ENCODE measurements at places on chromosomes 2 and 18. TPM values are rescaled to one million over a fixed set of nuclear protein-coding genes. Genes with fewer than 3 reads are reported as not detected.

DNA sequence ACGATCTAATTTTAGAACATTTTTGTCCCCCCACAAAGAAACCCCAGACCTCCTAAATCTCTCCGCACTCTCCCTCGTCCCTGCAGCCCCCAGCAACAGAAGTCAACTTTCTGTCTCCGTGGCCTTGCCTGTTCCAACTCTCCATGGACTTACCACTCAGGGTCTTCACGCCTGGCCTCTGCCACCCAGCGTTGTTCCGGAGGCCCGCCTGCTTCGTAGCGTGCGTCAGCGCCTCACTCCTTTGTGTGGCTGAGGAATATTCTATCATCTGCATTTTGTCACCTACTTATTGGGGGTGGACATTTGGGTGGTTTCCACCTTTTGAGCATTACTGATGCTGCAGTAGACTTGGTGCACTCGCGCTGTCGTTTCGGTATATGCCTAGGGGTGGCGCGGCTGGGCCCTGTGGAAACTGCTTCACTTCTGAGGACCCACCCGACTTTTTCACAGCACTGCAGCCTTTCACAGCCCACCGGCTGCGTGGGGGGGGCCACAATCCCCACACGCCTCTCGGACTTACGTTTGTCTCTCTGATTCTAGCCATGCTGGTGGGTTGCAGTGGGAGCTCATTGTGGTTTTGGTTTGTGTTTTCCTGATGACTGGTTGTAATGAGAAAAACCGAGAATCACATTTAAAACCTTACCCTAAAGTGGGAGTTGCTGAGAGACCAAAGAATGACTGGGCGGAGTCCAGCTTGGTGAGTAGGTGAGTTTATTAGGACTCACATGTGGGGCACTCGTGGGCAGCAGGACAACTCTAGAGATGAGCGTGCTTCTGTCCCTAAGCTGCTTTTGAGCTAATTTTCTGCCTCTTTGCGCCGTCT, 1.4 kb upstream of the HSBP1L1 start:
- no peak for DNase-seq

- DNase-seq, result no peak
Measured at GRCh38 chr2:86062043-86062442, 43.6 kb downstream of the POLR1A start.

GRCh38 chr2:144625626-144626025, 105.7 kb upstream of the ZEB2 start:
- DNase-seq, result no peak

GRCh38 chr2:70645733-70646419, 92.2 kb upstream of the TGFA start:
- no peak for DNase-seq

The FEV gene
- total RNA-seq, result not detected

DNA sequence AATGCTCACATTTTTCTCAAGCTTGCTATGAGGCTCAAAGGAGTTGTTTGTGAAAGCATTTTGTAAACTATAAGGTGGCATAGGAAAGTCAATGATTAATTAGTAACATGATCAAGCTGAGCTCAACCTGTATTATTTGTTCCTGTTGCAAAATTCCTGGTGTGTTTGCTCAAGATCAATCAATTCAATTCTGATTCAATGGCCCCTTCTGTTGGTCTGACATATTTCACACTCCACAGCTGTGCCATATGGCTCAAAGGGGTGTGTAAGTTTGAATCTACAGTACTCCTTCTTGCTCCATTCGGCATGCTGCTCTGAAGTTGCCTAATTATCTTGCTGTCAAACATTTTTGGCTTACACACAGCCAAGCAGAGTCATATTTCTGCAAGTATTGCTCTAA, 341.6 kb upstream of the LRP1B start:
- DNase-seq, result no peak

DNA sequence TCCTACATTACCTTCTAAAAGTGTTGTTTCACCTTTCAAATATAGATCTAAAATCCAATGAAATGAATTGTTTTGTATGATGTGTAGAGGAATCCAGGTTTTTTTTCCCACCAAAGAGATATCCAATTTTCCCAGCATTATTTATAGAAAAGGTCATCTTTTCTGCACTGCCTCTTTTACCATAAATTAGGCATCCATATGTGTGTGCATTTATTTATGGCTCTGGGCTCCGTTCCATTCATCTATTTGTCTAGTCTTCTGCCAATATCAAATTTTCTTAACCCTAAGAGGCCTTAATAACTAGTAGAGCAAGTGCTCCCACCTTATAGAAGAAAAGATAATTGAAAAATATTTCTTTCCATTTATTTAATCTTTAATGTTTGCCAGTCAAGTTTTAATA, 88.3 kb downstream of the ATAD2B start:
- no peak for DNase-seq

DNA sequence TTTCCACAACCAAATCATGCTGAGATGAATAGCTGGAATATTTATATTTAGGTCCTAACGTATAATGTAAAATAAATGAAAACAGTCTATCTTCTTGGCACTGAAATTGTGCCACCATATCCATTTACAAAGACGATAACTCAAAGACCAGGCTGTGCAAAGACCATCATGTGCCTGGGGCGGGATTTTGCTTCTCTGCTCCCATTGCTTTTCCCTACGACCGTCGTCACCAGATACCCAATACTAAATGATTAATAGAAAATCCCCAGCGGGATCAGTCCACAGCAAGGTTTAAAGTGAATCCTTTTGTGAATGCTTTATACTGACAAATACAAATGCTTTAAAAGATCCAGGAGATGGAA, 194.3 kb upstream of the ARL4C start:
- no peak for DNase-seq

The B4GALT6 gene
- 2.9 TPM for total RNA-seq

GRCh38 chr2:10926191-10926820, 14.6 kb downstream of the KCNF1 start:
- no peak for DNase-seq

The IL1B gene
- not detected for total RNA-seq

The NMUR1 gene
- total RNA-seq, result not detected

DNA sequence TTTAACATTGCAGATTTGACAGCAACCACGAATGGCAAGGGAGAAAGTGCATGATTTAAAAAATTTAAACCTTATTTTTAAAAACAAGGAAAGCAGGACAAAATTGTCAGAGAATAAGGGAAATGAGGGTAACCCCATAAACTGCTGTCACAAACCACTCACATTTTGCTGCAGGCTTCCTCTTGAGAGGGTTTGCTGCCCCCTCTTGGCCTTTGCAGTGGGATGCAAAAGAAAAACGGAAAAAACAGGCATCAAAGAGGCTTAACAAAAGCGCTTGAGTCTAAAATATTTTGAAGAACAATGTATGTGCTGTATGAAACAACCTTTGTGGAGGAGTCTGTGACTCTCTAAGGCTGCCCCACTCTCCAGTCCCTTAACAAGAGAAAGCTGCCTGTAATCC, 91.6 kb downstream of the TMX3 start:
- DNase-seq, result no peak

DNA sequence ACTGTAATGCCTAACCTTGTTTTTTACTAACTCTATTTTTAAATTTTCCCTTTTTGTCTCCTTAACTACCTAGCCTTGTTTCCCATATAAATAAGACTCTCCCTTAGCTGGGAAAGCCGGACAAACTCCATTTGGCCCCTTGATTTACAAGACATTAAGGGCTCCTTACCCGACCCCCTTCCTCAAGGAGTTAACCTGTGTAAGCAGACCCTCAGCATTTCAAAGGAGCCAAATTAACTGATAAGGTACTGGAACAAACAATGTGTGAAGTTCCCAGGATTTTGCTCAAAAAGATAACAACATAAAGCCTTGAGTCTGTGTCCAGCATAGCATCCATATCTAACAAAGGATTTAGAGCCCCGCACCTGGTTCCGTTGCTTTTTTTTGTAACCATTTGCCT, 59.6 kb upstream of the C2orf15 start:
- no peak for DNase-seq

GRCh38 chr2:66497431-66498288, 62.7 kb downstream of the MEIS1 start:
- DNase-seq, result no peak

- no peak for DNase-seq
Measured at GRCh38 chr18:52531836-52532235, 191.8 kb downstream of the DCC start.

GRCh38 chr2:130300970-130301348, 41.7 kb upstream of the IMP4 start:
- DNase-seq, result no peak

The PDCD1 gene
- total RNA-seq, result not detected

DNA sequence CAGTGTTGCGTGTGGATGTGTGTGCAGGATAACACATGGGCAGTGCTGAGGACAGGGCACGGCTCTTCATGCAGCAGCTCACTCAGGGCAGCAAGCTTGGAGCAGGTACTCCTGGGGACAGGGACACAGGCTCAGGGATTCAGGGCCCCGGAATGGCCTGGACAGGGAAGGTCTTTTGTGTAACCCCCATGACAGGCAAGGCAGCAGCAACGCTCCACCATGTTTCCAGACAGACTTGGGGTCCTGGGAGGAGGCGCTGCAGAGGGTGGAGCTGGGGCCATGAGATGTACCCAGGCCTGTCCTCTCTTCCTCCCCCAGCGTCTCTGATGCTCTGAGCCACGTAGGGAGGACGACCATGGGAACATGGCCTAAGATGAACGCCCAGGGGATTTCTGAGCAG, 58.3 kb downstream of the ADNP2 start:
- DNase-seq, result no peak

DNA sequence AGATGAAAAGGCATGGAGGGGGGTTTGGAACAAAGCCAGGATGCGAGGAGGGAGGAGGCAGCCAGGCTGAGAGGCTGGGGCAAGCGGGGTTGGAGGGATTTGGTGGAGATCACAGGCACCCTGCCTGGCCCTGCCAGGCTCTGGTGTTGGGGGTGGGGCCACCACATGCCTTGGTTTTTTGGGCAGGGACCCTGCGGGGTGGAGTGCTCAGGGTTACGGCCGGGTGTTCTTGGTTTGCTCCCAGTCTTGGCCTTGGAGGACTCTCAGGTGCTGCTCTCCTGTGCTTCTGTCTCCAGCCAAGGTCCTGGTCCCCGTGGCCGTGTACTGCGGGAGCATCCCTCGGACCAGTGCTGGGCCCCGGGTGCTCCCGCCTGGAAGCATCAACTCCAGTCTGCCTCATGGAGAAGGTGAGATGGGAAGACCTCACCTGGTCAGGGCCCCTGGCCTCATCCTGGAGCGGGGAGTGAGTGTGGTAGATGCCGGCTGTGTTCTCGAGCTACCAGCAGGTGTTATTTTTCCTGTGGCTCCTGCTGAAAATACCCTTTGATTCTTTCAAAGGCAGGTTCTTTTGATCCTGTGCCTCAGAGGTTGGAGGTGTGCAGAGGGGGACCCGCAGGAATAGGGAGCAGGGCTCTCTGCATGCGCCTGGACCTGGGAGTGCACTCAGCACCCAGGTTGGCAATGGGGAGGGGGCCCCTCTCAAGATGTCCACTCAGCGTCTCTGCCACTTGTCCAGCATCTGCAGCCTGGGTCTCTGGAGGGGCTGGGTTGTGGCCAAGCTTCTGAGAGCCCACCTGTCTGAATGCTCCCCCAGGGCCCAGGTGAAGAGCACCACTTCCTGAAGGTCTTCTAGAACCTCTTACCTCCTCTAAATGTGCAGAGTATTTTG, 17.0 kb downstream of the TOGARAM2 start:
- no peak for DNase-seq
